ENCODE measurements at places on chromosomes 13 and 19. TPM values are rescaled to one million over a fixed set of nuclear protein-coding genes. Genes with fewer than 3 reads are reported as not detected.

DNA sequence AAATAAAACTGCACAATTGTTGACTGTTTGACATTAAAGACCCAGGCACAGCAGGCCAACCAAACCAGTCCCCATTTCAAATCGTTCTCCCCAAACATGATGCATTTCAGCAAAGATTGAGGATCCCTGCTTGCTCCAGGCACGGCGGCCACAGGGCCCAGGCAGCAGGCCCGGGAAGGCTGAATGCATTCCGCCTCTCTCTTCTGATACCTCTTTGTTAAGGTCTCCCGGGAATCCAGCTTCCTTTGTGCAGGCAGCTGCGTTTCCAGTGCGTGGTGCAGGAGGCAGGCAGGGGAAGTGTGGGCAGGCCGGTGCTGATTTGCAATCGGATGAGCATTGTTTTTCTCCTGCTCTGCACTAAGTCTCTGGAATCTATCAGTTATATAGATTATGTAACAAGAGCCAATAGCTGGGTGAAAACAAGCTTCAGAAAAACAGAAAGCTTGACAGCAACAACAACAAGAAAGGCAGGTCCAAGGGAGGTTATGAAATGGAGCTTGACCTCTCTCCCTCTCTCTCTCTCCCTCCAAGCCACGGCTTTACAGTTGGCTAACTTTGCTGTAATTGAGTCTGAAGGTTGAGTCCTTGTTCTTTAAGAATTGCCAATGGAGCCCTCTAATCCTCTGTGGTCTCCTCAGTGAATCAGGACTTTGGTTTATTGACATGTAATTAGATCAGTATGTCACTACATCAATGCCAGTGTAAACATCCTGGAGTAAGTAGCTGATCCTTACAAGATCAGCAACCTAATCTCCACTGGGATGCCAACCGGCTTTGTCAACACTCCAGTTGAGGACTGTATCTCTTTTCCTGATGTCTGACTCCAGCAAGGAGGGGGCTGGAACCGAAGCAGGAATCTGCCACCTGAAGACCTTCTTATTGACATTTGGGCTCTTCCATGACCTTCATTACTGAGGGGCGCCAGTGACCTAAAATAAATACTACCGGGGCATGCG lies 338.0 kb downstream of the TEX29 start:
- no peak for DNase-seq

DNA sequence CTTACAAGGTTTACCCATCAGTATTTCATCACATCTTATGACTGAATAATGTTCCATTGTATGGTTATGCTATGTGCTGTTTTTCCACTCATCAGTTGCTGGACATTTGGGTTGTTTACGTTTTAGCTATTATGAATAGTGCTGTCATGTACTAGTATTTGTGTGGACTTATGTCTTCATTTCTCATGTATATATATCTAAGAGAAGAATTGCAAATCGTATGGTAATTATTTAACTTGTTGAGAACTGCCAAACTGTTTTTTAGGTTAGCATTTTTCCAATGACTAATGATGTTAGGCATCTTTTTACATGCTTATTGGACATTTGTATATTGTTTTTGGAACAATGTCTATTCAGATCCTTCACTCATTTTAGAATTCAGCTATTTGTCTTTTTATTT lies 368.3 kb downstream of the LMO7 start:
- no peak for DNase-seq

GRCh38 chr13:77810878-77811277 lies 107.8 kb downstream of the EDNRB start:
- no peak for DNase-seq

The FAM83E gene
- total RNA-seq, result 8.0 TPM

The SMAD9 gene
- not detected for total RNA-seq

The KRTDAP gene
- not detected for total RNA-seq

Measured in naive thymus-derived CD8-positive, alpha-beta T cell (primary cell).